ENCODE measurements at places on chromosomes 4 and X.

- DNase-seq, result no peak
These were observed 42.8 kb upstream of the SLC10A7 start for GRCh38 chr4:146564492-146564891.

- DNase-seq, result no peak
These were observed 98.9 kb downstream of the SPRY1 start for GRCh38 chr4:123495530-123495929.

DNA sequence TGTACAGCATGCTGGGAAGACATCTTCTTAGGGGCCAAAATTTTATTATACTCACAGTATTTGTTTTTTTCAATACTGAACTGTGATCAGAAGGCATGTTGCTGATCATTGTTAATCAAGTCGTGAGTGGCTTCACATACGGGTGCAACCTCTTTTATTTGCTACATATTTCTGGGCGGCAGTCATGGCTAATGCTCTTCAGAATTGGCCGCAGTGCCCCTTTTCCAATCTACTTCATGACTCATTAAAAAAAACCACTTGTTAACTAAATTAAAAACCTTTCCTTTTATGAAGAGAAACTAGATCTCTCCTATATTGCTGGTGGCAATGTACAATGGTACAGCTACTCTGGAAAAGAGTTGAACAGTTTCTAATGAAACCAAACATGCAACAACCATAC is 101.5 kb upstream of the C1GALT1C1 start:
- DNase-seq, result no peak

- DNase-seq, result no peak
These were observed 68.3 kb downstream of the CRMP1 start for GRCh38 chr4:5824635-5825034.

GRCh38 chr4:7503559-7504249 is 69.0 kb upstream of the PSAPL1 start:
- no peak for DNase-seq

- DNase-seq, result no peak
These were observed 502.5 kb downstream of the GRXCR1 start for GRCh38 chr4:43394976-43395375.

- no peak for DNase-seq
These were observed 827 bp downstream of the PORCN start for GRCh38 chrX:48509619-48510018.

DNA sequence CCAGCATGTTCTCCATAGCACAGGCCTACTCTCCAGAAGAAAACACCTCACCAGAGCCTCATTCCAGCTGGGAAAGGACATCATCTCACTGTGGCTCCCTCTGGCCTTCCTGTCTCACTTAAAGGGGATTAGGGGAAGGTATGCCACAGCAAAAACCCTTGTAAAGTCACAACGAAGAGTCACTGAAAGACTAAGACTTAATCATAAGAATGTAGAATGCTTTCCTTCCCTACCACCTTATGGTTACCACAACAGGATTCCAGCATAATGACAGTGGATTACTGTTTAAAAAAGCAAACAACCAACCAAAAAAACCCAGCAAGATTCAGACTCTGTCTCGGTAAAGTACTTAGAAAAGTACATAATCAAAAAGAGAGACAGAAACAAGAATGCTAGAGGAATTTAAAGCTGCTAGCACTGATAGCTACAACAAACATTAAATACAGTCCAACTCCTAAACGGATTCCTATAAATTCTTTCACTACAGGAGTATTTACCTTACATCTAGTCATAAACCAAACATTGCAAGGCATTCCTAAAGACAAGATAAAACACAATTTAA is 75.1 kb downstream of the BANK1 start:
- no peak for DNase-seq

DNA sequence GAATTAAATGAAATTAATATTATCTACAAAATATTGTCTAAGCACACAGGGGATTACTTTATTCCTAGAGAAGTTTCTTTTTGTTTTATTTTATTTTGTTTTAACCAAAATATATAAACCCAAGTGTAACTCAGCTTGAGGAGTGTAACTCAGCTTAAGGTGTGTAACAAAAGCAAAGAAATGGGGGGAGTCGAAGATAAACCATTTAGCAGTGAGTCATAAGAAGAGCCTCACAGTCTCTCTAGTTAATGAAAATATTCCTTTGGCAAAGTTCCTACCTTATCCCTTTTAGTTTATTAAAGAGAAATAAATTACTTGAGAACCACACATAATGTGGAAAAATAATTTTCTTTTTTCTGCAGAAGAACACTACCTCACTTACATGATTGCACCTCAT is 261.8 kb downstream of the KCTD8 start:
- no peak for DNase-seq

- DNase-seq, result no peak
These were observed 393.4 kb downstream of the PABPC4L start for GRCh38 chr4:133808151-133808550.

DNA sequence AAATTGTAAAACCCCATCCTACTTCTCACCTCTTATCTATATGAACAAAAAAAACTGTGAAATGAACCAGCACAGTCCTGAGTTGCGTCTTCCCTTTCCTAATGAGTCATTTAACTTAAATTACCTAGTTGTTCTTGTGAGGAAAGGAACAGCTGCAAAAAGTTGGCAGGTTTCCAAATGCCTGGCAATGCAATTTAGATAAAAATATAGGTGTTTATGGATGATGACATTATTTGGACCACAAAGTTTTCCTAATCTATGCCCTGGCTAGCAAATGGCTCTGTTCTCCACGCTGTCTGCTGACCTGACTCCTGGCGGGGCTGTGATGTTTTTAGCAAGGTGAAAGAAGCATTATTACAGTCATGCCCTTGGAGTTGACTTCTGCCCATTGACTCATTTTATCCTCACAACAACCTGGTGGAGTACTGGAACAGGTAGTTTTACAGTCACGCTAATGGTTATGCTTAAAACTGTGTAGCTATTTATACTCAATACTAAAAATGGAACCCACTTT is 29.8 kb upstream of the RELL1 start:
- no peak for DNase-seq

DNA sequence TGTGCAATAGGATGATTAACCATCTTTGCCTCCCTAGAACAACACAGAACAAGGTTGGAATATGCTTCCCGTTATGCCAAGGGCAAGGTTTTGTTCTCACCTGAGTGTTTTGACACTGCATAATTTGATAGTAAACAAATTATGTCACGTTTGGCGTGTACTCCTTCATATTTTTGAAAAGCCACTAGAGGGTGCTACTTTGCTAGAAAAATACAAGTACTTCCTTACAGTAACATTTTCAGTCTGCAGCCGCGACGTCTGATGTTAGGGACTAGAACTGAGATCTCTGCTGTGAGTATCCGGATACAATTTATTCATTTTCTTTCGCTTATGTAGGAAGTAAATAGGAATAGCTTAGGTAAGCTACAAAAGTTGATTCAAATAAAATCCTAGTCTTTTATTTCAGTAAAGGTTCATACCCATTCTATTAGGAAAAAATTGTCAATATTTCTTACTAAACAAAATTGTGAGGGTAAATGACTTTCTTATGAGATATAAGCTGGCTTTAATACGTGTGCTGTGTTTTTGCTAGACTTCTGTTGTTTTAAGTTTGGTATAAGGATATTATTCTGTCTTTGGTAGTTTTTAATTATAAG is 181.1 kb upstream of the WDFY3 start:
- DNase-seq, result peak; percentile 27

DNA sequence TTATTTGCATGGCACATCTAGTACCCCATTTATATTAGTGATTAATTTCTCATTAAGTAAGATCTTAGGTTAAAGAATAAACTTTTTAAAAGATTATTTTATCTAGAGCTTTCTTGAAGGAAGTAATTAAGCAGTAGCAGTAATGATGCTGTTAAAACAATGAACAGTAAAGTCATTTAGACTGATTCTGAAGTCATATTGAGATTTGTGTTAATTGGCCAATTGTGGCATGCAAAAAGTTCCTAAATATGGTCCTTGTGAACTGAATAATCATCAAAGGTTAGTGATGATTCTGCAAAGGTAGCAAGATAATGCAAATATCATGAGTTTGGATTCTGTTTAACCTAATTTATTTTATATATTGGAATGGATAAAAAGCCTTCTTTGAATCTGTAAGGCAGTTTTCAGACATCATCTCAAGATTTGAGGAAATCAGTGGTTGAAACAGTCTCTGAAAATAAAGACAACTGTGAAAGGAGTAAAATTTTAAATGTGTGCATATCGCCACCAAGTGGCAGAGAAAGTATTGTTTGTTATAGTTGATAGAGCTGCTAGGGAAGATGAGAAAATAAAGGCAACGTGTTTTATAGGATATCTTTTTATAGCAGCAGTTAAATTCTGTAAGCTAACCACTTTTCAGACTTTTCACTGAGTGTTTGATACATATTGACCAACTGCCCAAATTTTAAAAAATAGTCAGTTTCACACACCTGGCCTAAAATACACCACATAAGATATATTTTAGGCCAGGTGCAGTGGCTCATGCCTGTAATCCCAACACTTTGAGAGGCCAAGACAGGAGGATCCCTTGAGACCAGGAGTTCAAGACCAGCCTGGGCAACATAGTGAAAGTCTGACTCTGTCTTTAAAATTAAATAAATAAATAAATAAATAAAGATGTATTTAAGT is 79.6 kb downstream of the CCKAR start:
- DNase-seq, result no peak

GRCh38 chr4:38757945-38758600 is 24.7 kb downstream of the TLR10 start:
- no peak for DNase-seq

DNA sequence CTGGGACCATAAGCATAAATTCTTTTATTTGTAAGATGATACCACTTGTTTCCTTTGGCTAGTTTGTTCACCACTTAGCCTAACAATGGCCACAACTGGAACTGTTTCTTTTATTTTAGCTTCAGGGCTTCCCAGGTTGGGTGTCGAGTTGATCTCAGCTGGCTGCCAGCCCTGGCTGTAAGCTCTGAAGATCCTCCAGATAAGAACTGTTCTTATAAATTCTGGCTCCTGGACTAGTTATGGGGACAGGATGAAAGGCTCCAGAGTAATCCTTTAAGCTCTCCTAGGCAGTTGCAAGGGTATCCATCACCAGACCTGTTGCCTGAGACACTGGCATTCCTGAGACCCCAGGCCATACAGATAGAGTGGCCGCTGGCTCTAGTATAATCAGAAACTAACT is 129.4 kb upstream of the ACSL4 start:
- DNase-seq, result no peak

DNA sequence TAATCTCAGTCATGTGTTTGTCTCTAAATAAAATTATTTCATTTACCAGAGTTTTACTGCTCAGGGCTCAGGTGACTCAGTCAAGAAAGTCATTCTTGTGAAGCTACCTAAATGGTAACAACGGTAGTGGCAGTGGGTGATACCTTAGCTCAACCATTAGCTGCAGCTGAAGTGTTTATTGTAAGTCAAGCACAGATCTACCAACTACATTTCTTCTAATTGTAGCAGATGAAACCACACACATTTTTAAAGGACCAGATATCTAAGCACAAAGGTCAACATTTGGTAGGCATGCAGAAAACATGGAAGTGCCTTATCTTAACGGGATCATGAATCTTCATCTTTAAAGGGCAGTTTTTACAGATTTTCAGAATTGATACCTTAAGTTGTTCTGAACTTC is 79.1 kb downstream of the FAT4 start:
- DNase-seq, result no peak

- DNase-seq, result no peak
These were observed 79.8 kb upstream of the RPL34 start for GRCh38 chr4:108540536-108540935.

DNA sequence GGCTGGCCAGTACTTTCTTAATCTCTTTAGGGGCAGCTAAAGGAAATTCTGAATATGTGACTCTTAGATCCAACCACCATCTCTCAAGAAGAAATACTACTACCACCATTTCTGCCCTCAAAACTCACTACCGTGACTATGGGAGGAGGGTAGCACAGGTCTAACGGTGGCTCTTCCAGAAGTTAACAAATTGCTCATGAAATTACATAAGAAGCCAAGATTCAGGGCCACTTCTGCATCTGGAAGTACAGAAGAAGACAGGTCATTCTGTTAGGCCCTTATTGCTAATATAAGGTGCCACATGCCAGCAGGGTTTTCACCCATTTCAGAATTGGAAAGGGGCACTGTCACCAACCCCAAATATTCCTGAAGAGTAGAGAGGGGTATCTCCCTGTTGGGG is 19.6 kb upstream of the NKRF start:
- no peak for DNase-seq

GRCh38 chr4:7529368-7530080 is 94.8 kb upstream of the PSAPL1 start:
- no peak for DNase-seq

- no peak for DNase-seq
These were observed 51.5 kb downstream of the STARD8 start for GRCh38 chrX:68698942-68699341.

DNA sequence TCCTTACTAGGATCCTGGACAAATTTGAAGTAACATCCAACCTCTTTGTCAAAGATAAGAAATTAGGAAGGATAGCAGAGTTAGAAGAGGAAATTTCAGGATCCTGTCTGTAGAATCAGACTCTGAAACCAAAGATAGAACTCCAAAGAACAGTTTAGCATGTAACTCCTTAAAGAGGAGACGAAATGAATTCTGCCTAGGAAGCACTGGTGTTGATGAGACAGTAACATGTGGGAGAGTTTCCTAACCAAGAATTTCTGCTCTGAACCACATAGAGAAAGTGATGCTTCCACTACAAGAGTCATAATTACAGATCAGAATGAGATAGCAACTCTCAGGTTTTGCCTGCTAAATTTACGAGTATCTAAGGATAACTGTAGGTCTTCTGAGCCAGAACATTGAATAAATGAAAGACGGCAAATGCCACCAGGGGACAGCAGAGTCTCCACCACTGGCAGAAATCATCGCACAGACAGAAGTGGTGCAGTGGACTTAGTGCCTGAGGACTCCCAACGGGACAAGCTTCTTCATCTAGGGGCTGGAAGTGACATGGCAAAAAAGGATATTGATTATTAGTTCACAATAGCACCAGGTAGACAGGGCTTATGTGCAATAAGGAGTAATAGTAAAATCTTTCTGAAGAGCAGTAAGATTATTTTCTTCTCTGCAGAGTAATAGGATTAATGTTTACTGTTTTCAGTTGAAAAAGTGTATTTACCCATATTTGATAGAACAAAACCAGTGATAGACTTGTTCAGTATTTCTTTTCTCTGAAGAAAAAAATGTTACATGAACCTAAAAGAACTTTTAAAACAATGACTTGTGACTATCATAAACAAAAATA is 6.7 kb upstream of the PPID start:
- DNase-seq, result peak; percentile 77

DNA sequence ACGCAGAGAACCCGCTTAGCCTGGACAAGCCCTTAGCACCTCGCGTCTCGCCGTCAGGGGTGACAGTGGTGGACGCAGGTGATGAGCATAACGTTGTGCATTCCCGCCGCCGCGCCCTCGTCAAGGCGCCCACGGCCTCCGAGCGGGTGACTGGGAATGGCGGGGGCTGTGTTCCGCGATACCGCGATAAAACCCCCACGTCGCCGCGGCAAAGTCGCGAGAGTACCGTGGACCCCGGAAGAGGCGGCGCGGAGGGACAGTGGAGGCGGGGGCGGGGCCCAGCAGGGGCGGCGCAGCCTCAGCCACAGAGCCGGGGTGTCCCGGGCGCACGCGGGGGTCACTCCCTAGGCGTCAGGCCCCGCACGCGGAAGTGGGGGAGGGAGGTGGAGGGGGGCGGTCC is 53.8 kb downstream of the ZFYVE28 start:
- no peak for DNase-seq

- DNase-seq, result no peak
These were observed 1.7 kb downstream of the PDGFRA start for GRCh38 chr4:54230484-54231418.

- no peak for DNase-seq
These were observed 328.5 kb downstream of the EVC2 start for GRCh38 chr4:5379895-5380294.

- DNase-seq, result no peak
These were observed 148.7 kb upstream of the PTCHD1 start for GRCh38 chrX:23185951-23186350.

GRCh38 chrX:20063153-20063552 is 53.6 kb downstream of the MAP7D2 start:
- DNase-seq, result no peak
